CD4-positive, alpha-beta T cell (primary cell): ENCODE measurements at places on chromosomes 5 and 9. TPM values are rescaled to one million over a fixed set of nuclear protein-coding genes. Genes with fewer than 3 reads are reported as not detected.

CDC20B gene
- total RNA-seq = not detected

SEMA5A gene
- total RNA-seq = 2.0 TPM

NDUFB6 gene
- 11.9 TPM for total RNA-seq

GRCh38 chr5:103589357-103589756 lies 26.8 kb upstream of the NUDT12 start:
- H3K4me1 ChIP-seq = no peaks in the 10 kb centered on the region
- no peak overlapping the region for H3K27ac ChIP-seq
- no peaks in the 10 kb centered on the region for H3K36me3 ChIP-seq
- H3K4me3 ChIP-seq = no peak overlapping the region
- DNase-seq = no peak

DNA sequence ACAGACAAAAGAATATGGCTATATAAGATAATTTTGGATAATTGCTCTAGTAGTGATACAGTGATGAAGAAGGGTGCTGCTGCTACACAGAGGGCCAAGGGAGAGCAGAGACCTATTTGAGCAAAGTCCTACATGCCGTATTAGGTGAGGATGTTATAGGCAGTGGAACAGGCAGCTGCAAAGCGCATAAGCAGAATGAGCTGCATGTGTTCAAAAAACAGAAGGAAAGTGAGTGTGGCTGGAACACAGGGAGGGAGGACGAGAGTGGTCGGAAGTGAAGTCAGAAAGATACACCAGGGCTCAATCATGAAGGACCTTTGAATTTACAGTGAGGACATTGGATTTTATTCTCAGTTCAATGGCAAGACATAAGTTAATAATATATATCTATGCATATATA lies 35.4 kb downstream of the ITGA2 start:
- no peak overlapping the region for H3K4me3 ChIP-seq
- no peaks in the 10 kb centered on the region for H3K27me3 ChIP-seq
- no peaks in the 10 kb centered on the region for H3K36me3 ChIP-seq
- H3K27ac ChIP-seq = no peak overlapping the region
- DNase-seq = no peak
